ENCODE measurements at places on chromosomes 16 and 17.

DNA sequence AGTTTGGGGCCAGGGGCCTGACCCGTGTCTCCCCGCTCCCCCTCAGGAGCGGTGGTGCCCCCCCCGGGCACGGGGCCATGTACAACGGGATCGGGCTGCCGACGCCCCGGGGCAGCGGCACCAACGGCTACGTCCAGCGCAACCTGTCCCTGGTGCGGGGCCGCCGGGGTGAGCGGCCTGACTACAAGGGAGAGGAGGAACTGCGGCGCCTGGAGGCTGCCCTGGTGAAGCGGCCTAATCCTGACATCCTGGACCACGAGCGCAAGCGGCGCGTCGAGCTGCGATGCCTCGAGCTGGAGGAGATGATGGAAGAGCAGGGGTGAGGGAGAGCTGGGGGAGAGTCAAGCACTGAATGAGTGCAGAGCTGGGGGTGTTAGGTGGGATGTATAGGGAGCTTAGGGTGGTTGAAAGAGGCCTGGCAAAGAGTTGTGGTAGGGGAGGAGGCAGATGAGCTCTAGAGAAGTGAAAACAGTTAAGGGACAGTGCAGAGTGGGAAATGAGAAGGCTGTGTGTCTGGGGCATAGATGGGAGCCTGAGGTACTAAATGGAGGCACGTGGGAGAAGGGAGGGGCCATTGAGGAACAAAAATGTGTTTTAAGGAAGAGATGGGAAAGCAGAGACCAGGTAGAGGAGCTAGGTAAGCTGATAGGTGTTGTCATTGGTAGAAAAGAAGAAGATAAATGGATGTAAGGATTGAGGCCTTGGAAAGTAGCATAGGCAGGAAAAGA, 4.0 kb downstream of the SRRM2 start:
- no peak for DNase-seq

DNA sequence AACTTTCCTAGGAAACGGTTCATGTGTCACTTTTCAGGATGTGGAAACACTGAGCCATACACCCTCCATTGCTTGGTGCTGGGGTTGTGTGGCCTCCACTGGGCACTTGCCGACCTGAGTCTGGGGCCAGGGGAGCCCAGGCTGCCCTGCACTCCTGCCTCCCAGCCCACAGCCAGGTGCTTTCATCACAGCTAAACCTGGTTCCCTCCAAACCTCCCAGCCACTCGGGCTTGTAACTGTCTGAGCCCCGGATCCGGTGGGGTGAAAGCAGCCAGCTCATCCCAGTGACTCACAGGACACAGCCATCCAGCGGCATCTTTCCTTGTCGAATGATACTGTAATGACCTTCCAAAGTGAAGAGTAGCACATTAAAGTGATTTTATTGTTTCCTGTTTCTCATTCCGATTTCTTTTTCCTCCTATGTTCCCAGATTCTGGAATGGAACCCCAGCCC, 19.8 kb downstream of the CARHSP1 start:
- DNase-seq = no peak

DNA sequence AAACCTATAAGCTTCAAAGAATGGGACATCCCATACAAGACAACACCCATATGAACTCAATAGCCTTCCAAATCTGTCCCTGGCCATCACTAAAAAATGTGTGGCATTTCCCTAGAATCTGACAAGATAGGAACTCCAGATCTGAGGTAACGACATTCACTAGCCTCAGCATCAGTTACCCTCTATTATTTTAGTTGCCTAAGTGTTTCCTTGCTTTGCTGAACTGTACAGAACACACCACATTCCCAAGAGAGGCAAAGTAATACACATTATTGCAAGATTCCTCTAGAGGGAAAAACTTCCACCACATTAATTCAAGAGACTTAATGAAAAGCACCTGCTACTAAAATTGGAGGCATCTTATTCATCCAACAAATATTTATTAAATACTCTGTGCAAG, 5.0 kb downstream of the LSM12 start:
- no peak for DNase-seq

GRCh38 chr16:55502801-55503366, 6.0 kb upstream of the LPCAT2 start:
- no peak for DNase-seq

GRCh38 chr17:2020721-2021120, 4.4 kb downstream of the RTN4RL1 start:
- no peak for DNase-seq

- DNase-seq = no peak
Observed at GRCh38 chr16:74219706-74220105, 76.9 kb upstream of the PSMD7 start.

GRCh38 chr17:78315355-78316114, 44.3 kb downstream of the SOCS3 start:
- peak; percentile 94 for DNase-seq

DNA sequence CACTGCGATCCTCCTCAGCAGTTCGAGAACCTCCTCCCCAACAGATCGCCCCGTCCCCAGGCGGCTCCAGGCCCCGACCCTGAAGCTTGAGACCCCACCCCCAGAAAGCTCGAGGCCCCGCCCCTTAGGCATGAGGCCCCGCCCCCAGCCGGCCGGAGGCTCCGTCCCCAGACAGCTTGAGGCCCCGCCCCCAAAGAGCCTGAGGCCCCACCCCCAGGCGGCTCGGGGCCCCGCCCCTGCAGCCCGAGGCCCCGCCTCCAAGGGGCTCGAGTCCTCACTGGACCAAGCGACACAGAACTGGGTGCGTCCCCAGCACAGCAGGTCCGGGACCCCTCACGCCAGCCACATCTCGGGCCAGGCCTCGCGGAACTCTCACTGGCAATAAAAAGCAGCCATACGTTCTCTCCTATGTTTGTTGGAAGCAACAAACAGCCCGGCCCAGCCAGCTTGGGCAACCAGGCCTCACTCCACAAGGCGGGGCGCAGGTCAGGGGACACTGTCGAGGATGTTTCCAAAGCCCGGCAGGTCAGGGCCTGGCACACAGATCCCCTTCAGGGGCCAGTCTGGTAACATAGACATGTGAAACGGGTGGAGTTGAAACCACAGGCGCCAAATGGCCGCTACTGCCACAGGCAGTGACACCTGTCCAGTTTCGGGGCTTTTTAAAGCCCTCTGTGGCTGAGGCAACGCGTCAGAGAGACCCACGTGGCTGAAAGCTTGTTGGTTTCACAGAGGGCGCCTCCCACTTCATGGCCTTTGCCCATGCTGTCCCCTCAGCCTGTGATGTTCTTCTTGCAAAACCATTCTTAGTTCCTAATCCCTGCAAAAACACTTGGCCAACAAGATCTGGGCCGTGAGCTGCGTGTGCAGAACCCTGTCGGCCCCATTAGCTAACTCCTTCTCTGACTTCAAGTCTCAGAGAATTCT, 224.2 kb downstream of the PARN start:
- DNase-seq = no peak

DNA sequence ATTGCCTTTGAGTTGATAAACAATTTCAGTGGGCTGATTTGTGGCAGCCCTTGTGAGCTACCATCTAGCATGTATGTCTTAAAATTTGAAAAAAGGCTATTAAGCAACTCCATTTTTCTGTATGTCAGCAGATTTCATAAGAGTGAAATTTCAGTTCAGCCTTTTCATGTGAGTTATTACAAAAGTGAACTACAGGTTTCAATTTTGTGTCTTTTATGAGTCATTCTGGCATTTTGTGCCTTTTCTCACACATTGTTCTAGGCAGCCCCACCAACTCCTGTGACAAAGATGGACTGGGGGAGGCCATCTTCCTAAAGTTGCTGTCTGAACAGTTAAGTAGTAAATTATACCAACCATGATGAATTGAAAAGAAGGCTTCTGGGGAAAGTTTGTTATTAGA, 52.1 kb downstream of the USP10 start:
- DNase-seq = no peak

DNA sequence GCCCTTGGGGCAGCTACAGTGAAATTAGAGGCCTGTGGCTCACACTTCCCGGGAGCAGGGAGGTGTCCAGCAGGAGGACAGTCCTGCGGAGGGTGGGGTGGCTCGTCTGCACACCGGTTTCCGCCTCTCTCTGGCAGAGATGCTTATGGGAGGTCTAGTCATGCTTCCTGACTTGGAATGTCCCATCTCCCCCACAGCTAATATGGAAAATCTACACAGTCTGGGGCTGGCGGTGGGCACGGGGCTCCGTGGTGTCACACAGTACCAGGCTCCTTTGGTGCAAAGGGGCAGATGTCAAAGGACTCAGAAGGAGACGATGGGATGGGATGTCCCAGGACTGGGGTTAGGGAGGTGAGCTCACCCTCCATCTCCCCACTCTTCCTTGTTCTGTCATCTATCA, 44.1 kb upstream of the DOC2B start:
- DNase-seq = peak; percentile 45

DNA sequence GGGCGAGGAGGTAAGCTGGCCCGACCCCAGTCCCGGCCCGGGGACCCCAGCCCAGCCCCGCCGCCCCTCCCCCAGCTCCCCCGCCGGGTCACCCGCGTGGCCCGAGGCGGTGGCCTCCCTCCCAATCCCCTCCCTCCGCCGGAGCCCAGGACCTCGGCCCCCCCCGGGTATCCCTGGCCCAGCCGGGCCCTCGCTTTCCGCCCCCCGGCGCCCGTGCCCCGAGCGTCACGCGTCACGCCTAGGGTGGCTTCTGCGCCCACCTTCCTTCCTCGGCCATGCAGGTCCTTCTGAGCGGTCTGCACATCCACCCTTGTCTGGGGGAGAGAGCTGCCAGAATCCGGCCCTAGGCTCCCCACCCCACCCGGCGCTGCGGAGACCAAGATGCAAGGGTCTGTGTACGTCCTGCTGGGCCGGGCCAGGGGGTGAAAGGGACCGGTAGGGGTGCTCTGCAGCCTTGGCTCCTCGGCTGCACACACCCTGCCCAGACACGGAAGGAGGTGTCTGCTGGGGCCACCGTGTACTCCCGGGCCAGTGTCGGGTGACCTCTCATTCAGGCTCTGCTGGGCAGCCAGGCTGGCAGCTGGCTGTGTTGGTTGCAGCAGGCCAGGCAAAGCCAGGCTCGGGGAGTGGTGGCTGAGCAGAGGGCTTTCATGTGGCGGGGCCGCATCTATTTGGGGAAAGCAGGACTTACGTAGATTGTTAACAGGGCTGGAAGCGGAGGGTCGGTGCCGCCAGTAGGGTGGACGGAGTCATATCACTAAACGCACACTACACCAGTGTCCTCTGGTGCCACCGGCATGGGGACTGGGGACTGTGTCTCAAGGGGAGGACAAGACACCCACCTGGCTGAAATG, 754 bp downstream of the RAB11FIP4 start:
- peak; percentile 49 for DNase-seq

- no peak for DNase-seq
Observed at GRCh38 chr17:76783146-76783545, 45.2 kb downstream of the MFSD11 start.

DNA sequence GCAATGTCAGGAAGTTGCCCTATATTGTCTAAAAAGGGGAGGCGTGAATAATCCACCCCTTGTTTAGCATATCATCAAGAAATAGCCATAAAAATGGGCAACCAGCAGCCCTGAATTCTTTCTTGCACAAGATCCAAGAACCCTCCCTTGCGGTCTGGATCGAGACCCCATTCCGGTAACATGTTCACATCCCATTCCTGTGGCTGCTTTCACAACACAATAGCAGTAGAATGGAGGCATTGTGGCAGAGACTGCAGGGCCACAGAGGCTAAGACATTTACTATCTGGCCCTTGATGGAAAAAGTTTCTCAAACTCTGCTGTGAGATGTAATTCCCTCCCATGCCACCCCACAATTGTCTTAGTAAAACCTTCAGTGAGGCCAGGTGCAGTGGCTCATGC, 73.2 kb downstream of the RMI2 start:
- DNase-seq = no peak

DNA sequence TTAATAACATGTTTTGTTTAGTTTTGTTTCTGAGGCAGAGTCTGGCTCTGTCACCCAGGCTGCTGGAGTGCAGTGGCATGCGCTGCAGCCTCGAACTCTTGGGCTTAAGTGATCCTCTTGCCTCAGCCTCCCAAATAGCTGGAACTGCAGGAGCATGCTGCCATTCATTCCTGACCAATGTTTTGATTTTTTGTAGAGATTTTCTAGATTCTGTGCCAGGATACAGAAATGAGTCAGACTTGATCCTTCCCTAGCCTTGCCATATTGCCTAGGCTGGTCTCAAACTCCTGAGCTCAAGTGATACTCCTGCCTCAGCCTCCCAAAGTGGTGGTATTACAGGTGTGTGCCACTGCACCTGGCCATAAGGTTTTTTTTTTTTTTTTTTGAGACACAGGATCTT, 17.7 kb downstream of the TAOK1 start:
- no peak for DNase-seq

DNA sequence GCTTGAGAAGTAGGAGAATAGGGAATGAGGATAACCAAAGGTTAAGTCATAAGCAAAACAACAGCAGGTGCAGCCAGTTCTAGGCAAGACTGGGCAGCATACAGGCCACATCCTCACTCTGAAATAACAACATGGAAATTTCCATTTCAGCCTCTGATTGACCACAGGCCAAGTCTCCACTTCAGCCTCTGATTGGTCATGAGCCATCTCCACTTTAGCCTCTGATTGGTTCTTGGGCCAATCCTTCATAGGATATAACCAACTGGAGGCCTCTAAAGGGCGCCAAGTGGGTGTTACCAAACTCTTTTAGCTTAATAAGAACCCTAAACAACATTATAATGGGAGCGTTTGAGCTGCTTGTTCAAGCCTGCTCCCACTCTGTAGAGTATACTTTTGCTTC, 512.0 kb downstream of the NPIPA7 start:
- DNase-seq = no peak

- DNase-seq = no peak
Observed at GRCh38 chr17:79779084-79779529, 1.2 kb downstream of the CBX2 start.

GRCh38 chr16:21175397-21175796, 16.9 kb downstream of the LDAF1 start:
- no peak for DNase-seq

DNA sequence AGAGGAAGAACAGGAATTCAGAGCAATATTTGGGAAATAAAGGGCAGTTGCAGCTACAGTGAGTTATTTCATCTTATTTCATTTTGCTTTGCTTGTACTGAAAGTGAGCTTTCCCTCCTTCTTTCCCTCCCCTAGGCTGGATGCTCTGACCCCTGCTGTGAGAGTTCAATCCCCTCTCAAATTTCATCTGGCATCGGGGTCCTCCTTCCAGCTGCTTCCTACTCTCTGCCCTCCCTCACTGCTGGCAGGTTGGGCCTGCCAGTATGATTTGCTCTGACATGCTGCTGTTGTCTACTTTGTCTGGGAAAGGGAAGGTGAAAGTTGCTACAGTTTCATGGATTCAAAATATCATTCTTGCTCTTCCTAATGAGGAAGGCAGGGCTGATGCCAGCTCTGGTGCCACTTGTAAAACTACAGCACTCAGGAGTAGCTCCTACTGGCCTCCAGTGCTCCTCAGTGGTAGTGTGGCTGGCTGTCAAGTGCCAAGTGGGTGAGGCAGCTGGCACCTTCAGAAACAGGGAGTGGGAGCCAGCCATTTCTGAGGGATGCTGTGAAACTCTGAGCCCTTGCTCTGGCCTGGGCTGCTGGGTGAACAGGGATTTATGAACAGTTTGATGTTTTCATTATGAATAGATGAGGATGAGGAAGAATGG, 408.6 kb downstream of the HAPSTR1 start:
- no peak for DNase-seq

Data from suprapubic skin (tissue), 4 donors.